ENCODE measurements at places on chromosomes 3 and 15.

DNA sequence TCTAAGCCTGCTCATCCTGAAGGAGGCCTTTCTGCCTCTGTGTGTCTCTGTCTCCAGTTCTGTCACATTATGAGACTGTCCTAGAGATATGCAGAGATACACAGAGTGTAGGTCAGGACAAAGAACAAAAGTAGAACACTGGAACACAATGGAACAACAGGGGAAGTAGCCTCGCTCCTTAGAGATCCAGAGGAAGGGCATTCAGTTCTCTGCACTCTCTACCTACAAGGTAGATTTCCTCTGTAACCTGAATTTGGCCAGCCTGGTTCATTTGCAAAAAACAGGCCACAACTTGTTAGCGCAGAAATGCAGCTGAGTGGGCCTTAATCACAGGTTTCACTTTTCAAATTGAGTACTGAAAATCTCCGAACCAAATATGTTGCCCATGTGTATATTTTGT is 19.4 kb downstream of the NEK10 start:
- DNase-seq: no peak

- no peak for DNase-seq
Observed at GRCh38 chr3:63878394-63879060, 14.9 kb downstream of the ATXN7 start.

DNA sequence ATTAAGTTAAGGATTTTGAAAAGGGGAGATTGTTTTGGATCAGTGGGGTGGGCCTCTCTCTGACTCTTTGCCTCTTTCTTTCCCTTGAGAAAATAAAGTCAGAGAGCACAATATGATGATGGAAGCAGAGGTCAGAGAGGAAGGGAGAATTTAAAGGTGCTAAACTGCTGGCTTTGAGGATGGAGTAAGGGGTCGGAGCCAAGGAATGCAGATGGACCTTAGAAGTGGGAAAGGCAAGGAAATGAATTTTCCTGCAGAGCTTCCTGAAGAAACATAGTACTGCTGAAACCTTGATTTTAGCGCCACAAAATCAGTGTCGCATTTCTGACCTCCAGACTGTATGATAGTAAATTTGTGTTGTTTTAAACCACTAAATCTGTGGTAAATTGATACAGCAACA is 317.4 kb downstream of the NAALADL2 start:
- no peak for DNase-seq

- DNase-seq: no peak
Observed at GRCh38 chr3:152480282-152480953, 211.7 kb downstream of the MBNL1 start.

- DNase-seq: no peak
Observed at GRCh38 chr3:99862208-99862607, 44.5 kb downstream of the CMSS1 start.

- DNase-seq: no peak
Observed at GRCh38 chr3:1394188-1394587, 301.4 kb downstream of the CNTN6 start.

- DNase-seq: no peak
Observed at GRCh38 chr15:40845511-40846284, 1.9 kb downstream of the SPINT1 start.

GRCh38 chr15:71610728-71611552 is 199.4 kb upstream of the NR2E3 start:
- no peak for DNase-seq

GRCh38 chr3:83802801-83803200 is 1156.0 kb upstream of the CADM2 start:
- DNase-seq: no peak

GRCh38 chr3:134797057-134797740 is 2.1 kb downstream of the EPHB1 start:
- no peak for DNase-seq
